ENCODE measurements at places on chromosomes 4 and X.

DNA sequence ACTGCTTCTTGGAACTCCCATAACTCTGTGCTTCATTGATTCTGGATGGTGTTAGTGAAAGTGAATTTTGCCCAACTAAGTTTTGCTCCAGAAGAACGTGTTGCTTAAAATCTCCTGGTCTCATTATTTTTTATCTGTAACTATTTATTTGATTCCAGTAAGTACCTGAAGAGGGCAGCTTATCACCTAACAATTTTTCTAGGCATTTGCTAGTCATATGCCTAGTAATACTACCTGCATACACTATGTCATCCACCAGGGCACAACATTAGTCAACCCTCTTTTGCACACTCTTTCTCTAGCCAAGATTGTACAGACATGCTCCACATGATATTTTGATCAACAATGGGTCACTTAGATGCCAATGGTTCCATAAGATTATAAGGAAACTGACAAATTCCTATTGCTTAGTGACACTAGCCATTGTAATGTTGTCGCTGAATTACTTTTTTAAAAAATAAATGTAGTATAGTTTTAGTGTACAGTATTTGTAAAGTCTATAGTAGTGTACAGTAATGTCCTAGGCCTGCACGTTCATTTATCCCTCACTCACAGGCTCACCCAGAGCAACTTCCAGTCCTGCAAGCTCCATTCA, 499.9 kb upstream of the AADAT start:
- DNase-seq: no peak

DNA sequence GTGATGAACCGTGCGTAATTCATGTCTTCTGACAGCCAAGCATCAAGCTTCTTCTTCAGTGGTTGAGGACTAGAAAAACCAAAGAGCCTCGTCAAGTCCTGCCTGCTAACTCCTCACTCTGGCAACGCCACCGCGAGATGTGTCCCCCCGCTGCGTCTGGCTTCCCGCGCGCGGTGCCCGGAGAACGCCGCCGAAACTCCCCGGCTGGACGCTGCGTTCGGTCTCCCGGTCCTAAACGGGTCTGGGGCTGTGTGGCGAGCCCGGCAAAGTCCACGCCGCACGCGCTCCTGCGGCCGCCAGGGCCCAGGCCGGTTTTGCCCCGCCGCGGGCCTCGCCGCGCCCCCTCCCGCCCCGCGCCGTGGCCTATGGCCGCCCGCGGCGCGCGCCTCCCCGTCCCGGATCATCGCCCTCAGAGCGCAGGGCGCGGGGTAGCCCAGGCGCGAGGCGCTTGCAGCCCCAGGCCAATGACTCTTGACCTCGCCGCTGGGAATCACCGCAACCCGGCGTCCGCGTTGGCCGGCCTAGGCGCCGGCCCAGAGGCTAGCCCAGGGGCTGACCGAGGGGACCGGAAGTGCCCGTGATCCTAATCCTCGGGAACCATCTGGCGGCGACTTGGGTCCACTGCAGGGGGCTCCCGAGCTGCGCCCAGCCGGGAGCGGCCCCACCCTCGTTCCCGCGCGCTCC, at the start of gene AADAT:
AADAT (minus strand) TSS at position 289 of the 684 bp plus-strand sequence; CDS start at position 23, 266 bp downstream.
- no peak for DNase-seq

- DNase-seq: no peak
Observed at GRCh38 chrX:45518552-45518951, 317.9 kb upstream of the DIPK2B start.

- no peak for DNase-seq
Observed at GRCh38 chrX:13906093-13906492, 89.2 kb upstream of the GPM6B start.

DNA sequence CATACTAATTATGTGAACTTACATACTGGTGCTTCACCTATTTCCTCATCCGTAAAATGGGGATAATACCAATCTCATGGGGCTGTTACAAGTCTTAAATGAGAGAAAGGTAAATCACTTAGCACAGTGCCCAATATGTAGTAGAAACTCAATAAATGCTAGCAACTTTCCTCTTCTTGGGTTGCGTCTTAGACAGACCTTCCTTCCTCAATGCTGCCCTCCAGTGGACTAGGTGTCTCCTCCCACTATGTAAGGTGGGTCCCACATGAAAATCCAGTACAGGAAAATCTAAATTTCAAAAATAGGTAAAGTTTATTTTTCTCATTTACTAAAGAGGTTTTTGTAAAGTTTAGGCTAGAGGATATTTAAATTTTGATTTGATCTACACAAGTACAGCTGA, 20.6 kb downstream of the ZDHHC9 start:
- peak; percentile 32 for DNase-seq

- DNase-seq: no peak
Observed at GRCh38 chr4:29423836-29424721, 1296.1 kb upstream of the PCDH7 start.

DNA sequence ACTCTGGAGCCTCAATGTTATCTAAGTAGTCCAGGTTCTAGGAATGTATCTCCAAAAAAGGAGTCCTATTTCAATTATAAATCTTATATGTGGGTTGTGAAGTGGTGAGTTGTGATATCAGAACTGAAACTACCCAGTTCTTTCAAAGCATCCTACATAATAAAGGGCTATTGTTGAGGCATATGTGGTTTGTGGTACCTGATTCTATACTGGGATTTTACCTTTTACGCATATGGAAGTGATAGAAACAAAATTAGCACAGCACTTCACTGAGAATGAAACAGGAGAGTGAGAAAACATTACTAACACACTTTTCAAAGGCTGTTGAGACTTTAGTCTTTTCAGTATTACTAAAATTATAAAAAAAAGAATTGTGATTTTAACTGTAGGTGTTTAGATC, 417.7 kb upstream of the GALNT7 start:
- no peak for DNase-seq

- DNase-seq: no peak
Observed at GRCh38 chr4:130336585-130337217, 1240.7 kb downstream of the C4orf33 start.

DNA sequence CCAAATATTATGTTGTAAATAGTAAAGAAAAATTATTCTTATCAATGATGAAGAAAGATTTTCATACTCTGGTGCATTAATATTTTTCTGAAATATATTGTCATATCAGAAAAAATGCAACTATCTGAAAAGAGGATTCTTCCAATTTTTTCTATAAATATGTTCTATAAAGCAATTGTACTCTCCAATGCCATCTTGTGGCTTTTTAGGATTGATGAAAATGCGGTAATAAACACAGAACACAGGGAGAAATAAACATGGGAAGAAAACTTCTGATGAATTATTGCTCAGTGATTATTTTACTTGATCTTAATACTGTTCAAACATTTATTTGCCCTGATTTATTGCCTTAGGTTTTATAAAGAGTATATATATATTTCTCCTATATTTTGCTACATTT, 215.4 kb downstream of the IL1RAPL1 start:
- DNase-seq: no peak

GRCh38 chr4:113695328-113696169, 66.0 kb downstream of the CAMK2D start:
- no peak for DNase-seq

DNA sequence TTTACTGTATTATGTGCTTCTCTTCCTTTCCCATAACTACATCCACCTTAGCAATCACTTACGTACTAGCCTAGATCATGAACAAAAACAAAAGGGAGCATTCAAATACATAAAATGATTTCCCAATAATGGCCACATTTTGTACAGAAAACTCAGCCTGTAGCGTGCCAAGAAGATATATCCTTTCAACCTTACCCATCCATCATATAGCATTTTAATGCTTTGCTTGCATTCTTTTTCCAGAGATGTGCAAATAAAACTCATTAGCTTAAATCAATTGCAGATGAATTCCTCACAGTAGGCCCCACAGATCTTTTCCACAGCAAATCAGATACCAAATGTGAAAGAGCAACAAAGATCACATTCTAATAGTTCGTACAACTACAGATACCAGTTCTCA, 20.8 kb downstream of the GRSF1 start:
- DNase-seq: no peak

DNA sequence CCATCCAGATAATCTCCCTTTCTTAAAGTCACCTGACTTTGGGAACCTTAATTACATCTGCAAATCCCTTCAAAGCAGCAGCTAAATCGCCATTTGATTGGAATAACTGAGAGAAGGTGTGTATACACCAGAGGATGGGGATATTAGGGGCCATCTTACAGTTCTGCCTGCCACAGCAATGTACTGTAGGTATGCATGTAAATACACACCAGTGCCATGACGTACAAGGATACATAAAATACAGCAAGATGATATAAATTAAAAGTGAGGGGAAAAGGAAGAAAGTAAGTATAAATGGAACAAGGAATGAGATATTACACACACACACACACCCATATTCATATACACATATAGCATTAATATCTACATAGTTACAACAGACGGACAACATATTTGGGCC, 81.2 kb downstream of the CBR4 start:
- DNase-seq: no peak

DNA sequence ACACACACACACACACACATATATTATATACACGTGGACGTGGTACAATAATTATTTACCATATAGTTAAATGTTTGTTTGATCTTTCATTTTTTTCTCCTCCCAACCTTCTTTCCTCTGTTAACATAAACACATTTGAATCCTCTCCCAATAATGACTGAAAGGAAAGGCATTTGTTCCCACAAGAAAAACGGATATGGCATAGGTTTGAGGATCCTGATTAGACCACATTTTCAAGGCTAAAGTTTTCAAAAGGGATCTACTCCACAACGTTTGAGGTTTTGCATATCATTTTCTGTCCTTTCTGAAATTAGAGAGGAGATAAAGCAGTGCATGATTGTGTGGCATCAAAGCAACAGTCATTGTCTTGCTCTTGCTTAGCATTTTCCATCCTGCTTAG, 1883.4 kb downstream of the STIM2 start:
- DNase-seq: no peak

GRCh38 chr4:118356111-118356510, 3.3 kb upstream of the PRSS12 start:
- DNase-seq: no peak

DNA sequence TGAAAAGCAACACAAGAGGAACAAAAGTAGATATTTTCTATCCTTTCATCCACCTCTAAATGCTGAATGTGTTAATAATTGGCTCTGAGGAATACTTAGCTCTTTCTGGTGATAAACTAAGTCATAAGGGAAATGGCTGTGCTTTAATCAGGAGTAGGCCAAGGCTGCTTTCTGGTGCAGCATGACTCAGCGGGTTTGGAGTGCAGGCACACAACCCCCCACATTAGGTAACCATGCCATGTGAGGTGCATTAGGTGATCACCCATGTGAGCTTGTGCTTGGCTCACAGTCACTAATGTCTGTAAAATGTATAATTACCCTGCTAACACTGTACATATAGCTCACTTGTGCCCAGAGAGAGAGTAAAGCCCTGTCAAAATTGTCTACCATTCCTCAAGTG, 57.2 kb downstream of the USP38 start:
- DNase-seq: no peak

DNA sequence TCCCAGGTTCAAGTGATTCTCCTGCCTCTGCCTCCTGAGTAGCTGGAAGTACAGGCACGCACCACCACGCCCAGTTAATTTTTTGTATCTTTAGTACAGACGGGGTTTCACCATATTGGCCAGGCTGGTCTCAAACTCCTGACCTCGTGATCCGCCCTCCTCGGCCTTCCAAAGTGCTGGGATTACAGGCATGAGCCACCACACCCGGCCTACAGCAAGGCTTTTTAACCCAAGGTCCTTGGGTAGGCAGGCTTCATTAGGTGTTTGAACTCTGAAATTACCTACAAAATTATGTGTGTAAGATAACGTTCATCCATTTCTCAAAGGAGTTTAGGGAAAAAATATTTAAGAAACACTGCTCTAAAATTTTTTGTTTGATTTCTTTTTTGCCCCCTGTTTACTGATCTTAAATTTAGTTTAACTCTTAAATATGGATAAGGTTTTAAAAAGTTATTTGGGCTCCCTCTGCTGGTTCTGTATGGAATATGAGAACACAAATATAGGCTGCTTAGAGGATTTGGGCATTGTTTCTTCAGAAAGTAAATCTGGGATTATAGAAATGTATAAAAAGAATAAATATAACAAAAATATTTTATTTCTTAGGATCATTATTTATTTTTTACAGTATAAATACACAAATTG, 92.8 kb downstream of the CBR4 start:
- DNase-seq: no peak

GRCh38 chr4:87053802-87054767, 119.3 kb downstream of the AFF1 start:
- DNase-seq: no peak

- DNase-seq: no peak
Observed at GRCh38 chrX:39258331-39258730, 457.1 kb downstream of the MID1IP1 start.

GRCh38 chr4:188396037-188396436, 256.8 kb downstream of the TRIML1 start:
- DNase-seq: no peak

- no peak for DNase-seq
Observed at GRCh38 chr4:173420324-173420752, 21.4 kb upstream of the SCRG1 start.

- DNase-seq: no peak
Observed at GRCh38 chr4:46993075-46994006, at the start of gene GABRA4. GABRA4 (minus strand) TSS chr4:46993581; CDS start chr4:46993424, 157 bp downstream.

- DNase-seq: no peak
Observed at GRCh38 chr4:107991945-107992630, 2.4 kb downstream of the HADH start.

DNA sequence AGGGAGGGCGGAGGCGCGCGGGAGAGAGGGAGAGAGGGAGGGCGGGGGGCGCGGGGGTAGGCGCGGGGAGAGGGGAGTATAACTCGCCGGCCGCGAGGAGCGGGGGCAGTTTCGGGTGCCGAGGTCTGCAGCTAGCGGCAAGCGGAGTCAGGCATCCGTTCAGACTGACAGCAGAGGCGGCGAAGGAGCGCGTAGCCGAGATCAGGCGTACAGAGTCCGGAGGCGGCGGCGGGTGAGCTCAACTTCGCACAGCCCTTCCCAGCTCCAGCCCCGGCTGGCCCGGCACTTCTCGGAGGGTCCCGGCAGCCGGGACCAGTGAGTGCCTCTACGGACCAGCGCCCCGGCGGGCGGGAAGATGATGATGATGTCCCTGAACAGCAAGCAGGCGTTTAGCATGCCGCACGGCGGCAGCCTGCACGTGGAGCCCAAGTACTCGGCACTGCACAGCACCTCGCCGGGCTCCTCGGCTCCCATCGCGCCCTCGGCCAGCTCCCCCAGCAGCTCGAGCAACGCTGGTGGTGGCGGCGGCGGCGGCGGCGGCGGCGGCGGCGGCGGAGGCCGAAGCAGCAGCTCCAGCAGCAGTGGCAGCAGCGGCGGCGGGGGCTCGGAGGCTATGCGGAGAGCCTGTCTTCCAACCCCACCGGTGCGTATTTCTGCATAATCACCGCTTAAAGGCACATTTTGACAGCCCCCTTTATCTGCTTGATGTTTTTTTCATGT, at the start of gene POU4F2:
POU4F2 (plus strand) TSS at position 108 of the 720 bp plus-strand sequence; CDS start at position 356, 248 bp downstream.
- DNase-seq: no peak

- DNase-seq: no peak
Observed at GRCh38 chr4:147826288-147826646, 94.4 kb downstream of the ARHGAP10 start.

- no peak for DNase-seq
Observed at GRCh38 chrX:2351999-2352995, 148.5 kb downstream of the DHRSX start.

DNA sequence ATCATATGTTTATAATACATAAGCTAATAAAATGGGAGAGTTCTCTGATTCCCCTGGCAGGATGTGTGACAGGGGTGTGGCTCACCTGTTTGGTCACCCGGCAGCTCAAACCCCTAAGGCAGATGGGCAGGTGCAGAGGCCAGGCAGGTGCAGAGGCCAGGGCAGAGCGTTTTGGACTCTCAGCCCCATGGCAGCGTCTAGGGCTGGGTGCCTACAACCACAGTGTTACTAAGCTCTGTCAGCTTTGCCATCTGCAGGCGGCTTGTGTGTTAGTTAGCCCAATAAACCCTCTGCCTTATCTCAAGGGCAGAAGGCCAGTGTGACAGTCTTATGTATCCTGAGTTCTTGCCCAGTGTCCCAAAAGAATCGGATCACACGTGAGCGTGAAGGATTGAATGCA, 54.0 kb upstream of the UGT2B15 start:
- no peak for DNase-seq

Measured in T-helper 17 cell (primary cell).